ENCODE measurements at places on chromosomes 4 and X. TPM values are rescaled to one million over a fixed set of nuclear protein-coding genes. Genes with fewer than 3 reads are reported as not detected.
A peak's percentile ranks its signal among the peaks of the same experiment; 100 is the strongest.

- H3K4me1 ChIP-seq: no peaks in the 10 kb centered on the region
- H3K4me3 ChIP-seq: no peak overlapping the region
- no peaks in the 10 kb centered on the region for H3K36me3 ChIP-seq
- no peak overlapping the region for H3K27ac ChIP-seq
- peaks cover 9% of the 10 kb centered on the region for H3K27me3 ChIP-seq
- no peak for DNase-seq
Observed at GRCh38 chrX:52166840-52167239, 17.8 kb upstream of the MAGED4 start.

GRCh38 chr4:10589799-10590198, 94.8 kb downstream of the CLNK start:
- no peaks in the 10 kb centered on the region for H3K36me3 ChIP-seq
- H3K4me3 ChIP-seq: no peak overlapping the region
- peaks cover 25% of the 10 kb centered on the region for H3K4me1 ChIP-seq
- no peak overlapping the region for H3K27ac ChIP-seq
- peak; percentile 6 for DNase-seq

The LNX1 gene
- not detected for total RNA-seq

GRCh38 chrX:40402831-40403533, 177.8 kb upstream of the ATP6AP2 start:
- H3K4me1 ChIP-seq: no peaks in the 10 kb centered on the region
- H3K4me3 ChIP-seq: no peak overlapping the region
- H3K27ac ChIP-seq: no peak overlapping the region
- DNase-seq: no peak
- H3K27me3 ChIP-seq: no peaks in the 10 kb centered on the region

DNA sequence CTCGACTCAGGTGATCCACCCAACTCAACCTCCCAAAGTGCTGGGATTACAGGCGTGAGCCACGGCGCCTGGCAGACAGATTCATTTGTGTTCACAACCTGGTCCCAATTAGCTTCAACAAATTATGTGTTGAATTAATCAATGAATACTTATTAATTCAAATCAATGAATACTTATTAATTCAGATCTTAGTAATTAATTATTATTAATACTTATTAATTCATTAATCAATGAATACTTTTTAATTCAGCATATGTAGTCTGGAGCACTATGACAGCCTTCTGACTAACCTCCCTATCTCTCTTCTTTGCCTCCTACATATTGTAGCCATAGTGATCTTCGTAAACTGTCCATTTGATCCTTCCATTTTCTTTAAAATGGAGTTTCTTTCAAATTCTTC, 56.7 kb upstream of the RBPJ start:
- H3K4me1 ChIP-seq: peaks cover 2% of the 10 kb centered on the region
- no peak for DNase-seq
- H3K27me3 ChIP-seq: peaks cover 20% of the 10 kb centered on the region

DNA sequence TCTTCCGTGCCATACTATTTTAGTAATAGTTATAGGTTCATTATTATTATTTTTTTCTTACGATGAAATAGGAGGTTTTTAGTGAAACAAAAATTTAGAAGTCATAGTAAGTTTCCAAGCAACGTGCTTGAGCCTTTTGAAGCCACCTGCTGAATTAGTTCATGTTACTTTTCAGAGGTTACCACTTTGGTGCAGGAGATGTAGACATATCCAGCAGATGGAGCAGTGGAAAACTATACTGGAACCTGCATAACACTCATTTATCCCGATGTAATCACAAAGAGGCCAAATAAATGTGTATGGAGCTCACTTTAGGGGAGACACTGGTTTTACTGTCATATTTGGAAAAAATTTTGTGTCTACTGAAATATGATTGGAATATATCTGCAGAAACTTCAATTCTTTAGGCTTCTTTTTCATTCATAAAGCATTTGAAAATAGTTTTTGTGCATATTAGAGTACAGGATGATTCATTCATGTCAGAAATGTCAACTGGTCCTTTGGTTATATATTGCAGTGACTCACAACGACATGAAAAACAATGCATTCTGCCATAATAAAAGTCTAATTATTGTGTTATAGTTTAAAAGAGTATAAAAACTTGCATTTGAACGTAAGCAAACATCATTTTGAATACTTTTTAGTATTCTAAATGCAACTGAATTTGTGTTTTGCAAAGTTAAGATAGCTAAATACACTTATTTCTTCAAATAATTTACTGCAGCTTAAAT, 2182.9 kb upstream of the TENM3 start:
- H3K27me3 ChIP-seq: peaks cover 39% of the 10 kb centered on the region
- H3K36me3 ChIP-seq: no peaks in the 10 kb centered on the region
- DNase-seq: no peak
- no peak overlapping the region for H3K4me3 ChIP-seq
- peaks cover 5% of the 10 kb centered on the region for H3K4me1 ChIP-seq

- H3K27me3 ChIP-seq: no peaks in the 10 kb centered on the region
- H3K4me3 ChIP-seq: no peak overlapping the region
- H3K36me3 ChIP-seq: peaks cover 13% of the 10 kb centered on the region
Observed at GRCh38 chrX:45803383-45803921, 602.8 kb upstream of the DIPK2B start.

DNA sequence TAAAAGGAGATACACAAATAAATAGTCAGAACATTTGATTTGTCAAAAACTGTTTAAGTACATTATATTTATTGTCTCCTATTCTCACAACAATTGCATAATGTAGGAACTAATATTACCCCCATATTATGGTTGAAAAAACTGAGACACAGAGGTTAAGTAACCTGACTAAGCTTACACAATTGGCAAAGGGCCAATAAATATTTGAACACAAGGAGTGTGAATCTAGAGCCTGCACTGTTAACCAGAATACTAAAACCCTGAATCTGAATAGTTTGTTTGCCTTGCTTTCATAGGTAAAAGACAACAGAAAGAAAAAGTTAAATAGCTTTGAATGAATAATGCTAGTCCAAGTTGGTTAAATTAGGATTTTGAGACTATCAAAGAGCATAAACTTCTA, 55.2 kb downstream of the IL13RA2 start:
- no peak overlapping the region for H3K27ac ChIP-seq
- H3K4me3 ChIP-seq: no peak overlapping the region
- no peaks in the 10 kb centered on the region for H3K27me3 ChIP-seq
- H3K4me1 ChIP-seq: no peaks in the 10 kb centered on the region
- no peak for DNase-seq

DNA sequence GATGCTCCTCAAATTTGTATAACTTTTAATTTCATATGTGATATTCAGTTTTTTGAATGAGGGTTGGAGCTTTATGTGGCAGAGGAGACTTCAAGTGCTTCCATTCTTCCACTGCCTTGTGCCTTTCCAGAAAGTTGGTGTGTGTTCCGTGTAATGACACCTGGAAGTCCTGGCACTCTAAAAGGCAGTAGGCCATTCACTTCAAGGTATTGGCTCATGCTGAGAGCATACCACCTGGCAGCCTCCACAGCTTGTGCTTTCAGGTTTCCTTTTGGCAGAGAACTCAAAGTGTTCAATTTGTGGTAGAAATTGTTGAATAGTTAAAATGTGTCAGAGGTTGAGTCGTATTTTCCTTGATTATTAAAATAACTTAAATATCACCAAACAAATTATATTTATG, 49.6 kb downstream of the GRIA2 start:
- no peaks in the 10 kb centered on the region for H3K4me1 ChIP-seq
- no peak for DNase-seq
- H3K27ac ChIP-seq: no peak overlapping the region
- H3K27me3 ChIP-seq: no peaks in the 10 kb centered on the region
- no peaks in the 10 kb centered on the region for H3K36me3 ChIP-seq

The NRK gene
- total RNA-seq: not detected

- H3K4me3 ChIP-seq: no peak overlapping the region
- H3K4me1 ChIP-seq: peaks cover 2% of the 10 kb centered on the region
- no peak for DNase-seq
- H3K27ac ChIP-seq: no peak overlapping the region
Observed at GRCh38 chr4:37447886-37448285, 203.3 kb downstream of the NWD2 start.

- no peak for DNase-seq
- no peaks in the 10 kb centered on the region for H3K27me3 ChIP-seq
- peak overlapping the region; percentile 95 for H3K4me3 ChIP-seq
- H3K36me3 ChIP-seq: peaks cover 14% of the 10 kb centered on the region
- H3K4me1 ChIP-seq: peaks cover 22% of the 10 kb centered on the region
Observed at GRCh38 chrX:77893713-77894112, 1.5 kb downstream of the MAGT1 start.

- no peak overlapping the region for H3K27ac ChIP-seq
- H3K4me1 ChIP-seq: no peaks in the 10 kb centered on the region
- no peak overlapping the region for H3K4me3 ChIP-seq
Observed at GRCh38 chr4:118335324-118335723, 17.5 kb downstream of the PRSS12 start.

- no peak overlapping the region for H3K4me3 ChIP-seq
- no peak overlapping the region for H3K27ac ChIP-seq
- no peaks in the 10 kb centered on the region for H3K27me3 ChIP-seq
- peak; percentile 11 for DNase-seq
- no peaks in the 10 kb centered on the region for H3K4me1 ChIP-seq
- H3K36me3 ChIP-seq: no peaks in the 10 kb centered on the region
Observed at GRCh38 chrX:102067966-102068723, 57.3 kb upstream of the TCEAL2 start.

The CYBB gene
- not detected for total RNA-seq

- H3K27me3 ChIP-seq: no peaks in the 10 kb centered on the region
- peaks cover 6% of the 10 kb centered on the region for H3K4me1 ChIP-seq
- H3K4me3 ChIP-seq: no peak overlapping the region
- H3K36me3 ChIP-seq: peaks cover 9% of the 10 kb centered on the region
Observed at GRCh38 chr4:38387348-38387747, 276.7 kb upstream of the KLF3 start.

The ANXA3 gene
- 2.2 TPM for total RNA-seq

DNA sequence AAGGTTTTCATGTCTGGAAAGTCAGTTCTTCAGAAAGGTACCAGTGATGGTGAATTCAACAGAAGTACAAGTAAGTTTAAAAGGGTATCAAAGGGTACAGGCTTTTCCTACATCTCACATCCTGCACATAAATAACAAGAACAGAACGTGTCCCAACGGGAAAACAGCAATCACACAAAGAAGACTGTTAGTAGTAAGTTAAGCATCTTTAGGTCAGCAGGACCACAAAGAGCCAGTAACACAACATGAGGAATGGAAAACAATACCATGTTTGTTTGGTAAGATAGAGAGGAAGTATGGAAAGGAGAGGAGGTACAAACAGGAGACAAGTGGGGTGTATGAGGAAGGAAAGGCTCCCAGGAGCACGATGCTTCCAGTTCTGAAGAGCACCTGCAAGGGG, 43.2 kb downstream of the SAT1 start:
- H3K36me3 ChIP-seq: no peaks in the 10 kb centered on the region
- H3K27ac ChIP-seq: no peak overlapping the region

- no peaks in the 10 kb centered on the region for H3K36me3 ChIP-seq
- no peak overlapping the region for H3K4me3 ChIP-seq
- no peak overlapping the region for H3K27ac ChIP-seq
- no peaks in the 10 kb centered on the region for H3K4me1 ChIP-seq
Observed at GRCh38 chr4:183960962-183961541, 55.9 kb downstream of the STOX2 start.

GRCh38 chr4:138925495-138925894, 90.1 kb upstream of the NOCT start:
- H3K4me3 ChIP-seq: no peak overlapping the region
- H3K27ac ChIP-seq: no peak overlapping the region
- H3K4me1 ChIP-seq: no peaks in the 10 kb centered on the region
- H3K36me3 ChIP-seq: no peaks in the 10 kb centered on the region
- H3K27me3 ChIP-seq: peaks cover 5% of the 10 kb centered on the region
- DNase-seq: no peak

- no peak overlapping the region for H3K27ac ChIP-seq
- H3K27me3 ChIP-seq: no peaks in the 10 kb centered on the region
- H3K36me3 ChIP-seq: no peaks in the 10 kb centered on the region
- DNase-seq: no peak
- H3K4me1 ChIP-seq: no peaks in the 10 kb centered on the region
Observed at GRCh38 chr4:188660796-188661195, 521.6 kb downstream of the TRIML1 start.

The SPP1 gene
- total RNA-seq: 0.17 TPM

GRCh38 chr4:19925516-19925915, 326.2 kb upstream of the SLIT2 start:
- H3K4me3 ChIP-seq: no peak overlapping the region
- no peaks in the 10 kb centered on the region for H3K4me1 ChIP-seq
- H3K27me3 ChIP-seq: no peaks in the 10 kb centered on the region
- DNase-seq: no peak
- no peak overlapping the region for H3K27ac ChIP-seq

The TKTL2 gene
- total RNA-seq: not detected

- no peaks in the 10 kb centered on the region for H3K4me1 ChIP-seq
- H3K27ac ChIP-seq: no peak overlapping the region
- H3K27me3 ChIP-seq: peaks cover 10% of the 10 kb centered on the region
- DNase-seq: no peak
- no peak overlapping the region for H3K4me3 ChIP-seq
Observed at GRCh38 chr4:151797131-151797530, 36.3 kb upstream of the GATB start.

DNA sequence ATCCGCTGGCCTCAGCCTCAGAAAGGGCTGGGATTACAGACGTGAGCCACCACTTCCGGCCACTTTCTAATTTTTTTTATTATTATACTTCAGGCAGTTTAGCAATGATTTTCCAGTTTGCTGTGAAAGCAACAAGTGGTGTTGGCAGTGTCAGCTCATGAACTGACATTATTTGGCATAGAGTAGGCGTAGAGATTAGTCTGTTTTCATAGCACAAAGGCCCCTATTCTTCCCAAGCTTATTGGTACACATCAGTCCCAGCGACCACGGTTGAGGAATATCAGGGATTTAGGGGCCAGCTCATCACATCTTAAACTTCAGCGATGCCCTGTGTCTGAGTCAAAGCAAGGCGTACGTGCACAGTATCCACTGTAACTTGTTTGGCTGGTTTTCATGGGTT, 53.0 kb upstream of the RASSF6 start:
- H3K4me1 ChIP-seq: no peaks in the 10 kb centered on the region
- H3K27ac ChIP-seq: no peak overlapping the region
- no peak overlapping the region for H3K4me3 ChIP-seq
- H3K36me3 ChIP-seq: no peaks in the 10 kb centered on the region

The WDR44 gene
- total RNA-seq: 21.7 TPM

The MTCP1 gene
- total RNA-seq: 18.1 TPM

The CXorf49 gene
- total RNA-seq: not detected

GRCh38 chr4:109972786-109973528, 60.3 kb downstream of the EGF start:
- no peak overlapping the region for H3K27ac ChIP-seq
- H3K36me3 ChIP-seq: peaks cover 3% of the 10 kb centered on the region
- no peak overlapping the region for H3K4me3 ChIP-seq
- no peak for DNase-seq
- H3K27me3 ChIP-seq: peaks cover 8% of the 10 kb centered on the region
- peaks cover 30% of the 10 kb centered on the region for H3K4me1 ChIP-seq

The RENBP gene
- 16.5 TPM for total RNA-seq

GRCh38 chr4:157114671-157115070, 38.7 kb downstream of the GLRB start:
- no peaks in the 10 kb centered on the region for H3K27me3 ChIP-seq
- H3K4me3 ChIP-seq: no peak overlapping the region
- H3K27ac ChIP-seq: no peak overlapping the region
- no peak for DNase-seq
- no peaks in the 10 kb centered on the region for H3K4me1 ChIP-seq

The SPANXN4 gene
- not detected for total RNA-seq
